T-helper 2 cell (primary cell): ENCODE measurements at places on chromosomes 5 and 9.

DNA sequence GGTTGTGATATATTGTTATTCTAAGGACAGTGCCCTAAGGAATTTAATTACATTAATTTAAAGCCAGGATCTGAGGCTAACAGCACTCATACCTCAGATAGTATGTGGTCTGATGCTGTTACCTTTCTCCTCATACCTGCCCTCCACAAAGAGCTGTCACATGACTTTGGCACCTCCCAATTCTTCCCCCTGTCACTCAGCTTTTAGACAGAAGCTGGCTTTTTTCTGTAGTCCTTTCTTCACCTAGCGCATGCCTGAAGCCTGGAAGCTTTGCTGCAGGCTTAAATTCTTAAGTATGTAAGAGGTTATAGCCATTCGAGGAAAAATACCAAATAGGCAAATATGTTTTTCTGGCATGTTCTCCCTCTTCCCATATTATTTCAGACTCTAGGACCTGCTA lies 61.0 kb upstream of the ADAMTS19 start:
- no peak for DNase-seq

GRCh38 chr5:173283318-173284288 lies 44.6 kb downstream of the STC2 start:
- DNase-seq = peak; percentile 45

- no peak for DNase-seq
Measured at GRCh38 chr9:5899292-5899691, 8.6 kb downstream of the MLANA start.

GRCh38 chr5:159667286-159667685 lies 249.0 kb upstream of the ADRA1B start:
- DNase-seq = no peak

- no peak for DNase-seq
Measured at GRCh38 chr5:36950586-36951457, 74.3 kb downstream of the NIPBL start.

GRCh38 chr5:39465097-39465496 lies 40.3 kb upstream of the DAB2 start:
- no peak for DNase-seq

GRCh38 chr5:154714266-154714986 lies 40.8 kb upstream of the LARP1 start:
- DNase-seq = no peak

DNA sequence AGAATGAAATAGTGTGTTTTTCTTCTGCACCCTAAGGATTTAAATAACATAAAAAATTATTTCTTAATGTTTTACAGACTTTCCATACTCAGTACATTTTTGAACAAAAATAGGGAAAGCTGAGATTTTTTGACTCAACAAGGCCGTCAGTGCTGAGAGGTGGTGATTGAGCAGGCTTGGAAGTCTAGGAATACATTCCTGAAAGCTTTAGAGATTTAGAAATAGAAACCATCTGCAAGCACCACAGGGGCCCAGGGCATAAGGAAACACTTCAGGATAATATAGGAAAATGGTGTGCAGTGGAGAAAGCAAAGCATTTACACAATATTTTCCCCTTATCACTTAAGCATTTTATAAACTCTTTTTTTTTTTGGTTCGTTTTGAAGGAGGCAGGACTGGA lies 5.2 kb downstream of the BASP1 start:
- no peak for DNase-seq

DNA sequence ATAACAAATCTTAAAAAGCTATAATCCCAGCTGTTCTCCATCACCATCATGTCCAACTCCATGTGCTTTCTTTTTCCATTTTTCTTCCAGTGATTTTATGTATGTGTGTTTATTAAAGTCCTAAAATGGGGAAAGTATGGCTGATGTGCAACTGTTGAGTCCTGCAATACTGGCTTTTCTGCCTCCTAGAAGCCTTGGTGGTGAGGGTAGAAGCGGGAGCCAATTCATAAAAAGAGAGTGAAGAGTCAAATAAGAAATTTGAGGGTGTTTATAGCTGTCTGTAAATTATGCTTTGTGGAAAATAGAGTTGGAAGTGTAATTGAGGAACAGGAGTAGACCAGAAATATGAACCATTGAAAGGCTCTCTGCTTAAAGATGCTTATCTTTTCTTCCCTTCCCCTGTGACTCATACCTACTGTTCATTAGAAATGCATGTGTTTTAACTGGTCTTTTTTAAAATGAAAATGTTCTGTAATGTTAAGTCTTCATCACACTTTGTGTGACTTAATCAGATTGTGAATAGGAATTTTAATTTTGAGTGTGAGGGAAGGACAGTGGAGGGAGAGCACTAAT lies 80.1 kb downstream of the ZCCHC7 start:
- no peak for DNase-seq

GRCh38 chr9:129929496-129930125 lies 94.4 kb downstream of the USP20 start:
- no peak for DNase-seq

- no peak for DNase-seq
Measured at GRCh38 chr5:89308606-89309040, 425.6 kb upstream of the MEF2C start.

DNA sequence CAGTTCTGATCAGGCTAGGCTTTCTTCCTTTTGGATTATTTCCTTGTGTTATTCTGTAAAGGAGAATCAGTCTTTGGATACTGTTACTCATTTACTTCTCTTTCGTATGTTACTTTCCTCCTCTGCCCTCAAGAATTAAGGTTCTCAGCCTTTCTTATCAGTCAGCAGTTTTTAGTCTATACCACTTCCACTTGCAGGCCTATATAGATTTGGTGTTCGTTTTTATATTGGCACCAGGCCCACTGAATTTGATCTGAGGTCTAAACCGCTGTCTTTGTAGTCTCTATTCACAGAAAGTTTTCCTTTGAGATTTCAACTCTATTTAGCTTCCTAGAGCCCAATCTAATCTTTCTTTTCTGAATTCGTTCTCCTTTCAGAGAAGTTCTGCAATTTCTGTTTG lies 62.8 kb downstream of the ERBIN start:
- DNase-seq = no peak

- no peak for DNase-seq
Measured at GRCh38 chr5:149761461-149761860, 31.4 kb downstream of the PPARGC1B start.

- no peak for DNase-seq
Measured at GRCh38 chr5:179312557-179313235, 32.6 kb downstream of the ADAMTS2 start.
